CD4-positive, alpha-beta T cell treated with Interleukin-15 for 4 hours (primary cell): ENCODE measurements at places on chromosomes 1 and 21.

DNA sequence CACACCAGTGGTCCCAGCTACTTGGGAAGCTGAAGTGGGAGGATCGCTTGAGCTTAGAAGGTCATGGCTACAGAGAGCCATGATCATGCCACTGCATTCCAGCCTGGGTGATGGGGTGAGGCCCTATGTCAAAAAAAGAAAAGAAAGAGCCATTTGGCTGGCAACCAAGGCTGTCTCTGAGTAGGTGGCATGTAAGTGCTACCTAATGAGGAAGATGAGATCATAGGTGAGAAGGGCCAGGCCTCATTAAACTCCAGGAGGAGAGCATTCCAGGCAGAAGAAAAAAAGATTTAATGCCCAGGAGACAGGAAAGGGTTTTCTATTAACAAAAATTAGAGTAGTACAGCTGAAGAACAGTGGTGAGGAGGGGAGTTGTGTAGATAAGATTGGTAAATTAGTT, 103.4 kb upstream of the ZNF678 start:
- DNase-seq, result no peak

GRCh38 chr1:24411963-24412362, 1.6 kb downstream of the STPG1 start:
- no peak for DNase-seq

DNA sequence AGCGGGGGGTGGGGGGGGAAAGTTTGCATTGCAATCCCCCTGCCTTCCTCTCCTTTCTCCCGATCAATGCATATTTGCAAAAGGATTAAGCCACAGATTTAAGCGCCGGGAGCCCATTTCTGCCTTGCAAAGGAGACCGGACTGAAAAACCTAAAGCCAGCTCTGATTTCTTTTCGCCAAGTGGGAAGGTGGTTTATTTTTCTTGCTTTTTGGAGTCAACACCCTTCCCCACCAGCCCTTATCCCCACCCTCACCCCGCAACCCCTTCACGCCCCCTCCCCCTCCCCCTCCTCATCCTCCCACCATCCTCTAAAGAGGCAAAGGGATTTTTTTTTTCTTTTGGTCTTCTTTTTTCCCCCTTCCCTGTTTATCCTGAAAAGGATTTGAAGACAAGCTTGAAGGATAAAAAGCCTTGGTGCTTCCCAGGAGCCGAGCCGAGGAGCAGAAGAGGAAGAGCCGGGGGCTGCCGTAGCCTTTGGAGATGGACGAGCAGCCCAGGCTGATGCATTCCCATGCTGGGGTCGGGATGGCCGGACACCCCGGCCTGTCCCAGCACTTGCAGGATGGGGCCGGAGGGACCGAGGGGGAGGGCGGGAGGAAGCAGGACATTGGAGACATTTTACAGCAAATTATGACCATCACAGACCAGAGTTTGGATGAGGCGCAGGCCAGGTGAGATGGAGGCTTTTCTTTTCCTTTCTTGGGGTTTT, 513 bp downstream of the PBX1 start:
- DNase-seq, result no peak

GRCh38 chr21:28779914-28780313, 212.8 kb downstream of the LTN1 start:
- DNase-seq, result no peak
